Naive thymus-derived CD8-positive, alpha-beta T cell (primary cell): ENCODE measurements at places on chromosomes 7 and 10.

GRCh38 chr7:95396136-95397032, at the start of gene PON3:
PON3 (minus strand) TSS chr7:95396375; CDS start chr7:95396350, 25 bp downstream.
- peak; percentile 25 for DNase-seq

DNA sequence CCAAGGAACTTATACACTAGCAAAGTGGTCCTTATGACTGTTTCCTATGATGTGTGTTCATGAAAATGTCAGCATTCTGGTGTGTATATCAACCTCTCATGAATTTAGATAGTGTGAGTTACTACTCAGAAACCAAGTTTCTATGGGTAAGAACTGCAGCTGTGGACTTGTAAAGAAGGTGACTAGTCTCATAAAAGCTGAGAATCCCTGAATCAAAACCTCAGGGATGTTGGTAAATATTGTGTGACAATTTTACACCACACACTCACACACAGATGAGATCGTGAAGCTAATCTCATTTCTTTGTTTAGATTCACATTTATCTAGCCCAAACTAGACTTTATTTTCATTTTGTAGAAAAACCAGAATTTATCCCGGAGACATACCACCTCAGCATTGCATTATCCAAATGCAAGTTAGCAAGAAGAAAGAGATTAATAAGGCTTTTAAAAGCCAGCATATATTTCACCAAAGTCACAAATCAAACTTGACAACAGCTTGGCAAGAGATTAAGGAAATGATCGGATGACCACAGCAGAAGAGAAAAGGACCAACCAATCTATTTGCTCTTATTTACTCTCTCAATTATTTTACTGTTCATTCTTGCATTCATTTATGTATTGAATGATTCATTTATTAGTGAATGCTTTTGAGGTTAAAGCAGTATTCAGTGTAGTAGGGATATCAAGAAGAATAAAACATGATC, 92.9 kb downstream of the PLXDC2 start:
- DNase-seq = no peak

- no peak for DNase-seq
These were observed 631.9 kb upstream of the ANKRD30A start for GRCh38 chr10:36493516-36493880.

DNA sequence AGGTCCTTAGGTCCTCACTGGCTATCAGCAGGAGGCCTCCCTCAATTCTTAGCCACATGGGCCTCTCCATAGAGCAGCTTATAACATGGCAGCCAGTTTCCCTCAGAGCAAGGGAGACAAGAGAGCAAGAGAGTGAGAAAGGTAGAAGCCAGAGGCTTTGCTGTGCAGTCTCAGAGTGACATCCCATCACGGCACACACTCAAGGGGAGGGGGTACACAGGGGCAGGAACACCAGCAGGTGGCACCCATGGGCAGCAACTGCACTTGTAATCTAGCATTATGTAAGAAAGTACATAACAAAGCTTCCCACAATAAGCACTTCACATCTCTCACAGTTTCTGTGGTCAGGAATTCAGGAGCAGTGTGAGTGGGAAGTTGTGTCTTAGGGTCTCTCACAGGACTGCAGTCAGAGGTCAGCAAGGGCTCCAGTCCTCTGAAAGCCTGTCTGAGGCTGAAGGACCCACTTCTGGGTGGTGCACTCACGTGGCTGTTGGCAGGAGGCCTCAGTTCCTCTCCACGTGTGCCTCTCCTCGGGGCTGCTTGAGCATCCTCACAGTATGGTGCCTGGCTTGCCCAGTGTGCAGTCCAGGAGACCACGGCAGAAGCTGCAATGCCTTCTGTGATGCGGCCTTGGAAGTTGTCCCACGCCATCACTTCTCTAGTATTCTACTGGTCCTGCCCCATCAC, 159.4 kb downstream of the OAT start:
- DNase-seq = peak; percentile 60

GRCh38 chr7:9600974-9601373, 1167.6 kb downstream of the NXPH1 start:
- no peak for DNase-seq

GRCh38 chr7:40470817-40471216, 336.0 kb downstream of the SUGCT start:
- no peak for DNase-seq

GRCh38 chr10:76906256-76906655, 731.4 kb downstream of the KCNMA1 start:
- DNase-seq = no peak

DNA sequence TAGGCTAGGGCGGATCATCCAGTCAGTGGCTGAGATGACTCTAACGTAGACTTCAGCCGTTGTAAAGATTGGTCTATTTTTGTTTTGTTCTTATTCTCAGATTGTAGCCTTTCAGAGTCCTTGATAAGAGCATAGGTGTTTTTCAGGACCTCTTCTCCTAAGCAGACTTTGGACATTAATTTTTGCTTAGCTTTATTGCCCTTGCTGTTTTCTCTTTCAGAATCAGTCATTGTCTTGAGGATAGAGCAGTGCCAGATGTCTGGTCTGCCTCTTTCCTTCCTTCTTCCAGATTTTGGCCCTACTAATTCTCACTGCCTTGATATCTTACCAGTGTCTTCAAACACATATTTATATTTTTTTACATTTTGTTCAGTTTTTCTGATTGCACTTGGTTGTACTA, 49.5 kb downstream of the C1GALT1 start:
- DNase-seq = no peak

DNA sequence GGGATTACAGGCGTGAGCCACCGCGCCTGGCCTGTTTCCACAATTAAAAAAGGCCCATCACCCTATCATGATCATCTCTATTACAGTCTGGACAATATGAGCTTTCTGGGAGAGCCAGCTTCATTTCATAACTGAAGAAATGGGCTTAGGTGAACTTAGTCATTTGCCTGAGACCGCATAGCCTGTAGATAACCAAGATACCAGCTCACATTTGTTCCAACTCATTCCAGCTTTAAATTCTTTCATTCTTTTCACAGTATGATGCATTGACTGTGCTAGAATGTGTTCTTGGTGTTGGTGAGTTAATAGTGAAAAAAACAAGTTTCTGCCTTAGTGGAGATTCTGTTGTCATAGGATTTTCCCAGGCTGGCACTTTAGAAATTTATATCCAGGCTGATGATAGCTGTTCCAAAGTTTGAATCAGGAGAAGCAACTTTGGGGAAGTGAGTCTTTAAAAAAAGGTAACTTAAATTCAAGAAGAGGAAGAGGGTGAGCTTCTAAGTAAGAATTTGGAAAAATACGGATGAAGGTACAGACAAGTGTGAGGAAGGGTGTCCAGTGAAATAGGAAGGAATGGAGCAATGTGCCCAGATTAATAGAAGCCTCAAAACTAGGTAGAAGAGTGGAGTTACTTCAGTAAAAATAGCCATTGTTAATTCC, 2.1 kb upstream of the H2AZ2 start:
- DNase-seq = no peak

GRCh38 chr7:141363748-141364147, 187.5 kb upstream of the AGK start:
- DNase-seq = no peak

GRCh38 chr10:52228556-52228955, 85.5 kb upstream of the DKK1 start:
- no peak for DNase-seq

DNA sequence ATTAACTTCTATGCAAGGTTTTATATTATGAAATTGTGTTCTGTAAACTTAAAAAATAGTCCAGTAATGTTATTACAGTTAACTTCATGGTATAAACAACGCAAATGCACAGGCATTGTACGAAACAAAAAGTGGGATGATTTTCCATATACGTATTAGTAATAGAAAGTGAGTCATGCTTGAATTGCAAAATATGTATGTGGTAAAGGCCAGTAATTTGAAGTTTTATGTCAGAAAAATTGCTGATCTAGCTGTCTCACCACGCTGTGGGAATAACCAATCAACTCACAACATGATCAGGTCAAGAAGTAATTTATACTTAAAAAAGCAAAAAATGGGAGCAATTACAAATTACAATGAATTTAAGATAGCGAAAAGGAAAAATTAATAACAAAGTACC, 37.0 kb upstream of the GLI3 start:
- no peak for DNase-seq

GRCh38 chr7:88792361-88792760, 3.2 kb downstream of the TEX47 start:
- DNase-seq = no peak

DNA sequence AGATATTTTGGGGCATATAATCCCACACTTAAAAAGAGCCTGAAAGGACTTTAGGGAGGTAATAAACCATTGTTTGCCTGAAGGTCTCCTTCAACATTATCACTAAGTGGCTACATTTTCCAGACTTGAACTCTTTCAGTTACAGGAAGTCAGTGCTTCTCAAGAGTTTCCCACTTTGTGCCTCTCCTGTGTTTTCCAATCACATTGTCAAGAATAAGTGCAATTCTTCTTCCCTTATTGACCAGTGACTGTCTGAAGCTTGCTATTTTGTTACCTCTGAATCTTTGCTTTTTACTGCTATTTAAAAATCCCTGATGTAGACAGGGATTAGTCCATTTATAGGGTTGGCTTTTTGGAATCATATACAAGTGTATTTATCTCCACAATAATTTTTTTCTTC, 346.7 kb upstream of the ANKRD30A start:
- no peak for DNase-seq

GRCh38 chr7:20310963-20311742, 19.5 kb upstream of the ITGB8 start:
- no peak for DNase-seq

GRCh38 chr7:28382144-28382543, 30.2 kb upstream of the CREB5 start:
- DNase-seq = no peak

DNA sequence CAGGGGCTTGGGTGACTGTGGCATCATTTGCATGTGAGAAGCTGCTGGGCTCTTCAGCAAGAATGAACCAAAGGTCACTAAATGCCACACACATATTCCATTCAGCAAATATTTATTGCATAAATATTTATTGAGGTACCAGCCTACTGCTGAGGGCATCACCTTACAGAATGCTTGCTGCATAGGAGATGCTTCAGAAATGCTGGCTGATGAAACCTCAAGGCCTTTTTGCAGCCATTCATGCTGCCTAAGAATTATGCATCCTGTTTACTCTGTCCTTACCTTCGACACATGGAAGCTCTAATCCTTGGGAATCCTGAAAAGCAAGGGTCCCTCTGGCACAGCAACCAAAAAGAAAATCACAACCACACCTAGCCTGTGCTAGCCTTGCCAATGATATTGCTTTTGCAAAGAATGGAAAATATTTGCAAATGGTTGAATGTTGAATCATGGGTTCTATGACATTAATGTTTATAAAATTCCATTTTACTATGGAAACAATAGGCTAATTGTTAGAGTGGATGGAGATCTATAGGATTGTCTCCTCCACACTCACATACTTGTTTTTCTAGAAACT, 79.6 kb downstream of the PCGF5 start:
- no peak for DNase-seq

DNA sequence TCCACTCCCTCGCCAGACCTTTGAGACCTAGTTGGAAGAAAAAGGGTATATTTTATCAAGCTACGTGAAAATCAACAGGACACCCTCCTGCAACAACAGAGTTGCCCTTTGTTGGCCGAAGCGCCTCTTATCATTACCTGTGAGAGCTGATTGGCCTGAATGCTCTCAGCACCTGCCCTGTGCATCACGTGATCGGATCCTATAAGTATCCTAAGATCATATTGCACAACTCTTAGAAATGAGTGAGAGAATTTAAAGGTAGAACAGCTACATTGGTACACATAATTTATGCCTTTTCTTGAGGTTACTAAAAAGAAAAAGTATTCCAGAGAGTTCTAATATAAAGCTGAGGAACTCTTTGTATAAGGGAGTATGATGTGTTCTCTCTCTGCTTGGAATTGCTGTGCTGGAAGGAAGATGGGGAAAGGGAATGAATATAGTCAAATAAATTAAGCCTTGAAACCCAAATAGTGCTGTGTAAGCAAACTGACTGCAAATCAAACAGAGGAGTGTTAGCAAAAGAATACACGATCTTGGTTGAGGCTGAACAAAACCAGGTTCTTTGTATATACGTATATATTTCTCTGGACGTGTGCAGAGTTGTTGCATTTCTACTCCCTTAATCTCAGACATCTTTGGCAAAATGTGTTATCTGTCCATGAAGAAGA, 69.3 kb downstream of the LRRC4 start:
- no peak for DNase-seq

- DNase-seq = no peak
These were observed 233.6 kb downstream of the PRPF18 start for GRCh38 chr10:13820119-13820963.

- DNase-seq = no peak
These were observed 139.9 kb downstream of the CCDC71L start for GRCh38 chr7:106520962-106521514.

- no peak for DNase-seq
These were observed 252.6 kb upstream of the ZNF32 start for GRCh38 chr10:43901302-43901701.
